ENCODE measurements at places on chromosomes 7 and 10.

- no peak for DNase-seq
Observed at GRCh38 chr7:95340491-95340890, 16.2 kb upstream of the PON1 start.

DNA sequence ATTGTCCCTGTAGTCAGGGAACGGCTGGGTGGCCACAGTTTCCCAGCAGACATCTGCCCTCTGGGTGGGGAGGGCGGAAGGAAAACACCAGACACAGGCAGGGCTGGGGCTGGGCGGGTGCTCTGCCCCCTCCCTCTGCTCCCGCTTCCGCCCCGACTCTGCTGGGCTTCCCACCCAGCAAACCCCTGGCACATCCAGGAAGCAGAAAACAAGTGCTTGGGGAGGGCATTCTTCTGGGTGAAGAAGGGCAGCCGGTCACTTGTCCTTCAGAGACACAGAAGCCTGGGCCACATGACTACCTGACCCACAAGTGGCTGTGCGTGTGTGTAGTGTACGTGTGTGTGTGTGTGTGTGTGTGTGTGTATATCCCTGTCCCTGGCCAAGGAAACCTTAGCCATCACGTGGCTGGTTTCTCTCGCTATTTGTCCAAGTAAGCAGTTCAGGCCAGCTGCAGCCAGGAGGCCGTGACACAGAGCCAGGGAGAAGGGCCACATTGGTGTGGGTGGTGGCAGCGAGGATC, 77.9 kb downstream of the ZMIZ1 start:
- DNase-seq, result no peak

GRCh38 chr10:133224756-133225372, 5.2 kb upstream of the UTF1 start:
- DNase-seq, result no peak

GRCh38 chr7:106255246-106255645, 29.5 kb downstream of the NAMPT start:
- no peak for DNase-seq

DNA sequence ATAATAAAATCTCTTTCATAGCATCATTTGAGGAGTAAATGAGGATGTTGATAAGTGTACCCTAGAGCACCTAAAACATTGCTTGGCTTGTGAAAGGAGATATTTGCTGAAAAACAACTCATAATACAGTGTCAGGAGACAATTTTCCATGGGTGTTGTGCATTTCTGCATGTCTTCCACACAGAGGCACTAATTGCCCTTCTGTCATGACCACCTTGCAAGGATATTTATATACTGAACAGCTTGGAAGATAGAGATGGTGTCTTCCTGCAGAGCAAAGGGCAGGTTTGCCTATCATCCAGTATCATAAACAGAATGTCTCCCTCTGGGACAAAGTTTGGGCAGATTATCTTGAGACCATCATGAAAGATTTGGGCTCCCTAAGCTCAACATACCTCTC, 495.2 kb upstream of the LRRN3 start:
- no peak for DNase-seq

DNA sequence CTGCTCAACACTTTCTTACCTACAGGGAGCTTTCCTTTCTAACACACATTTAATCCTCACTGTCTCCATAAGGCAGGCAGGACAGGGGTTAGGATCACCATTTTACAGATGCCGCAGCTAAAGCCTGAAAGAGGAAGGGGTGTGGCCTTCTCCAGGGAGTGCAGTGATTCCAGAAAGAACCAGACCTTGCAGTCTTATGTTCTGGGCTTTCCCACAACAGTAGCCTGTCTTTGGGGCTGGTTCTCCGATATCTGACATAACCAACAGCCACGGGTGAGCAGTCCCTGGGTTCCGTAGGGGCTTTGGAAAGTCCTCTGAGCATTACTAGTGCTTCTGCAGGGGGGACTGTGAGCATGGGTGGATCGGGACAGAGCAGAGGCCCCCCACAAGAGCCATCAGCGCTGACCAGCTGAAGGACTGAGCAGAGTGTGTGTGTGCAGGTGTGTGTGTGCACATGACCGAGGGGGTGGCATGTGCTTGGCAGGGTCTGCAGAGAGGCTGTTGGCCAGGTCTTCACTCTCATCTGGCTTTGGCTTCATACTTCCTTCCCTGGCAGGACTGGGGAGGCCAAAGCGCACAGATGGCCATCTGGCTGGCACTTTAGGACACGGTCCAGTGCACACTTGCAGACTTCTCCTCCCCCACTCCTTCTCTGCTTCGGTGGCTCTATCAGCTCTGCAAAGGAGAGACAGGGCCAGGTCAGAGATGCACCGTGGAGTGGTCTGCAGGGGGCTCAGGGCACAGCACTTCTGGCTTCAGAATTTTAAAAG, 400.3 kb downstream of the RPS24 start:
- no peak for DNase-seq

DNA sequence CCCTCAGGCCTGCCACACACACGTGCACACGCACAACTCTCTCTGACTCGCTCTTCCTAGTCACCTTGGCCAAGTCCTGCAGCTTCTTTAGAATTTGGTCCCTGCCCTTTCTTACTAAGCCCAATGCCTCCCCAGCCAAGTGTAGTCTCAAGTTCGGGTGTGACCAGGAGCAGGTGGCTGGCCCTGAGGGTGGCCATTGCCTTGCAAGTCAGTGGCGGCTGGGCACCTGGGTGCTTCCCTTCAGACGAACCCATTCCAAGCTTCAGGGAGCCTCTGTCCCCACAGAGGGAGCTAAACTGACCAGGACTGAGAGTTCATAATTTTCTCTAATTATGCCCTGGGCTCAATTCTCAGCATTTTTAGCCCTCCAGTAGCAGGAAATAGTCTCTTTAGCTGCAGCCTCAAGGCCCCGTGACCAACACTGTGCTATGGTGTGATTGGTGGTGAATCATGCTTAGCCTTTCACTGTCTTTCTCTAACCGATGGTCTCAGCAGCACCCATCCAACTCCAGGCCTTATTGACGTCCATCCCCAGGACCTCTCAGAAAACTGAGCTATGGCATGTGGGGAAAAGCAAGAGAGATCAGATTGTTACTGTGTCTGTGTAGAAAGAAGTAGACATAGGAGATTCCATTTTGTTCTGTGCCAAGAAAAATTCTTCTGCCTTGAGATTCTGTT, 34.7 kb upstream of the FXYD4 start:
- no peak for DNase-seq

GRCh38 chr10:130715686-130716670, 579.8 kb downstream of the GLRX3 start:
- no peak for DNase-seq

DNA sequence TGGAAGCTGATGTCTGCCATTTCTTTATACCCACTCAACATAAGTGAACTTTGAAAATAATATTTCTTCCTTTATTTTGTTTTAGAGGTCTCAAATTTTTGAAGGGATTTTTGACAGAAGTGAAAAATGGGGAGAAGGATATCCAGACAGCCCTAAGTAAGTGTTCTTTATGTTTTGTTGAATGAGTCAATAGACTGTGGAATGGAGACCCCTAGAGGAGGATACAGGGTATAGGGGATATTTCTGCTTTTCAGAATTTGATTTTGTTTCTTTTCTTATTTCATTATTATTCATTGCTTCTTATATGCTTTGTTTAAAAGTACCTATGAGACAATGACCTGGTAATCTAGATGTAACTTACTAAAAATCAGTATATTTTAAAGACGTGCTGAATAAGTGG, 34.4 kb downstream of the PLEKHA8 start:
- no peak for DNase-seq

GRCh38 chr7:117673367-117673766, 193.5 kb downstream of the CFTR start:
- DNase-seq, result no peak

DNA sequence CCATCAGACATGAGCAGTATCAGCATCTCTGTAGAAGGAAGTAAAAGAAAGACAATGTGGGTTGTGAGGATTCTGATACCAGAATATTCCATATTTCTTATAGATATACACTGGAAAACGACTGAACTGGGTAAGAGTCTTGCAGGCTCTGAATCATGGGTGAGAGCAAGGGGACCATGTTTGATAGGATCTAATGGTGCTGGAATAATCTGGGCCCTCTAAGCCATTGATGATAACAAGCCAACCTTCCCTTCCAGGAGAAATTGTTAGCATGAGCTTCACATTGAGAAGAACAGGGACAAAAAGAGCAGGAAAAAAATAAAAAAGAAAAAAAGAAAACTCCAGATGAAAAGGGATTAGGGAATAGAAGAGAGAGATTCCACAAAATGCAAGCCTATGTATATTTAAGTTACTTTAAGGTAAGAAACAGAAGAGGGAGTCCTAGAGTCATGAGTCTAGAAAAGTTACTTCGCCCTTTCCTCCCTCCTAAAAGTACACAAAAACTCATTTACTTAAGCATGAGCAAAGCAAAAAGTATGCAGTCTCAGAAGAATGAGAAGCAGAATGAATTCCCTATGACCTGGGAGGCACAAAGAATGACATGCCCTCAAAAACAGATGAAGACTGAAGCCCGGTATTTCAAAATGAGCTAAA, 181.9 kb downstream of the TMEM26 start:
- DNase-seq, result no peak

DNA sequence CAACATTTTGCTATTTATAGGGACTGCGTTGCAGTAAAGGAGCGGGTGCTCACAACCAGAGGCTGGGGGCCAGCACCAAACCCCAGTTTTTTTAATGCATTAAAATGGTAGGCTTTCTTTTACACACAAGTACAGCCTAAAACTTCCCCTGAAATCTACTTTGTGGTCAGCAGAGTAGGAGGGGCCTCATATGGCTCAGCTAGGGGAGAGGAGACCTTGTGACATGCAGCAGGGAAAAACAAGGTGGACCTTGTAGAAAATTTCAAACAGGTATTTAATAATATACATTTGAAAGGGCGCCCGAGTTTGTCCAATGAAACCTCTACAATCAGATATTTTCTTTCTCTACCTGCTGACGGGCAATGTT, 1.4 kb downstream of the CCDC136 start:
- DNase-seq, result no peak

- no peak for DNase-seq
Observed at GRCh38 chr7:37445064-37445723, 3.5 kb downstream of the ELMO1 start.

- peak; percentile 35 for DNase-seq
Observed at GRCh38 chr7:157502701-157503111, 165.9 kb downstream of the DNAJB6 start.

GRCh38 chr7:13312307-13312706, 624.9 kb downstream of the ARL4A start:
- DNase-seq, result no peak

- no peak for DNase-seq
Observed at GRCh38 chr7:30862995-30863705, 48.5 kb upstream of the AQP1 start.

DNA sequence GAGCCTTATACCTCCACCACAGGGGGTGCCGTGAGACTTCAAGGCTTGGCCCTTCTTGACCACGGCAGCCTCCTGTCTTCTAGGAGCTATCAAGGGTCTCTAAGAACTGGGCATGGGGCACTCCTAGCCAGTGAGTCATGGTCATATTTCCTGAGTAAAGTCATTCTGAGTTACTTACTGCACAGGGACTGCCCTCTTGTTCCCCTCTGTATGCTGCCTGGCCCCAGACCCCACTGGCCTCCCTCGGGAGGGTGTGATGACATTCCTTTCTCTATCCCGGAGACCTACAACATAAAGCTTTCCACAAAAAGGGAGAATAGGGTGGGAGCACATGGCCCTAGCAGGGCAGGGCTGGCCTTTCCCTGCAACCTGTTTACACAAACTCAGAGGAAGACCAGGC, 21.4 kb downstream of the DPCD start:
- DNase-seq, result no peak

- DNase-seq, result no peak
Observed at GRCh38 chr10:62433181-62433692, 59.1 kb downstream of the ZNF365 start.

GRCh38 chr10:19728376-19728775, 87.9 kb upstream of the PLXDC2 start:
- no peak for DNase-seq

- no peak for DNase-seq
Observed at GRCh38 chr7:22584179-22584578, 84.2 kb upstream of the STEAP1B start.

DNA sequence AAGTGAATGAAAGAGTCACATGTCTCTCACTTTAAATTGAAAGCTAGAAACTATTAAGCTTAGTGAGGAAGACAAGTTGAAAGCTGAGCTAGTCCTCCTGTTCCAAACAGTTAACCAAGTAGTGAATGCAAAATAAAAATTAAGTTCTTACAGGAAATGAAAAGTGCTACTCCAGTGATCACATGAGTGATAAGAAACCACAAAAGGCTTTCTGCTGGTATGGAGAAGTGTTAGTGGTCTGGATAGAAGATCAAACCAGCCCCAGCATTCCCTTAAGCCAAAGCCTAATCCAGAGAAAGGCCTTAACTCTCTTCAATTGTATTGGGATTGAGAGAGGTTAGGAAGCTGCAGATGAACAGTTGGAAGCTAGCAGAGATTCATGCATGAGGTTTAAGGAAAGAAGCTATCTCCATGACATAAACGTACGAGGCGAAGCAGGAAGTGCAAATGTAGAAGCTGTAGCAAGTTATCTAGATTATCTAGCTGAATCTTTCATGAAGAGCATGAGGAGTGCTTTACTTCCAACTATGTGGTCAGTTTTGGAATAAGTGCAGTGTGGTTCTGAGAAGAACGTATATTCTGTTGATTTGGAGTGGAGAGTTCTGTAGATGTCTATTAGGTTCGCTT, 261.6 kb downstream of the MDFIC start:
- DNase-seq, result no peak

GRCh38 chr10:986881-987619, 1.2 kb upstream of the GTPBP4 start:
- no peak for DNase-seq

DNA sequence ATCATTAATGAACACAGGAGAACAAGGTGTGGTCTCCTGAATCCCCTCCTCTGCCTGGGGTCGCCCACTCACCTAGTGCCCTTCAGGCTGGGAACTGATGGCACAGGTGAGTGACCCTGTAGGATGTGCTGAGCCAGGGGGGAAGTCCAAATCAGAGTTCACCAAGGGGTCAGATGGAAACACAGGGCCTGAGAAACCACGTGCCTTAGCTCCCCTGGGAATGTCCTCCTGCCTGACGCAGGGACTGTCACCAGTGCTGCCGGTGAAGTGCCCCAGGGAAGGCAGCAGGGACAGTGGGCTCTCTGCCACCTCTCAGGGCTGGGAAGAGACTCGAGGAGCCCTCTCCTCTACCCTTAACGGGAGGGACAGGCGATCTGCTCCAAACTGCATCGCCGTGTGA, 5.8 kb upstream of the PYROXD2 start:
- no peak for DNase-seq

DNA sequence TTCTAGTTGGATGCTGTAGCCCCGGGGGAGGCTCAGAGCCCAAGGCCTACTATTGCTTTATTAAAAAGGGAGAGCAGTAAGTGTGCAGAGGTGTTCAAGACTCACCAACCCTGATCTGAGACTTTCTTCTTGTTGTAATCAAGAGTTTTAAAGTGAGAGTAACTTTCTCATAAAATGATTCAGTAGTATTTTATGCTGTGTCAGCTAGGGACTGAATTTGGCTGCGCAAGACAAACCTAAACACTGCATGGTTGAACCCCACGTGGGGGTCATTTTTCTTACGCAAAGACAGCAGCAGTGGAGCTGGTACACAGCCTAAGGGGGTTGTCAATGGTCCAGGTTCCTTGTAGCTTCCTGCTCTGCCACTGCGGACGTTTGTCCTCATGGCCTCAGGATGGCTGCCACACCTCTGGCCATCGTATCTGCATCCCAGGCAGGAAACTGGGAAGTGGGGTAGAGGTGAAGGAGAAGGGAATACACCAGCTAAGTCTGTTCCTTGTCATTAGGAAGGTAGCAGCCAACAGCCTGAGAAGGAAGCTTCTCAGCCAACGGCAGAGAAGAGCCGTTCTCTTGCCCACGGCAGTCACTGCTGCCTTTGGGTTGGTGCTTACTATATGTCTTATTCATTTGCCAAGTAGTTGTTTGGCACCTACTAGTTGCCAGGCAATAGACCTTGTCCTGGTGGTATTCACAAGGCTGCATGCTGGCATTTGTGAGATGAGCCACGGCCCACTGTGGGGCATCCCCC, 44.7 kb downstream of the ELFN1 start:
- no peak for DNase-seq

Data from activated CD8-positive, alpha-beta memory T cell treated with anti-CD3 and anti-CD28 coated beads for 1 hour (primary cell).